ENCODE measurements at places on chromosomes 7 and 10.

GRCh38 chr7:71466448-71467145, 334.7 kb downstream of the GALNT17 start:
- DNase-seq: no peak

DNA sequence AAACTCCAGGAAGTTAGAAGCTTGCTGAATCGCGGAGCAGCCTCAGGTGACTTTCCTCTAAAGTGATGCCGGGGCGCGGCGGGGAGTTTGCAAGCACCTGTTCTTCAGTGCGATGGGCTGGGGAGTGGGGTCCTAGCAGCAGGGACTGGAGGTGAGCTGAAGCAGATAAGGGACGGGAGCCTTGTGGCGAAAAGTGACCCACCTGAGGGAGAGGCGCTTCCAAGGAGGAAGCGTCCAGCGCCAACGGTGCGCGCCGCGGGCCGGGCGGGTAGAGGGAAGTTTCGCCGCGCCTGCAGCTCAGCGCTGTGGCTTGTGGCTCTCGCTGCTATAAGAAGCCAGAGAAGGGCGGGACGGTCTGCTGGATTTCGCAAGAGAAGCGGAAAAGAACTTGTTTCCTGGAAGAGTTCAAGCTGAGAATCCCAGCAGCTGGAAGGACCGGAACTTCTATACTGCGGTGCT, at the start of gene STEAP4:
Gene STEAP4 (minus strand): TSS at position 305 of the 459 bp plus-strand sequence. CDS start 22,625 bp downstream, outside the sequence.
- peak; percentile 13 for DNase-seq

- no peak for DNase-seq
These were observed 1.8 kb downstream of the PRKCQ start for GRCh38 chr10:6578251-6578771.

DNA sequence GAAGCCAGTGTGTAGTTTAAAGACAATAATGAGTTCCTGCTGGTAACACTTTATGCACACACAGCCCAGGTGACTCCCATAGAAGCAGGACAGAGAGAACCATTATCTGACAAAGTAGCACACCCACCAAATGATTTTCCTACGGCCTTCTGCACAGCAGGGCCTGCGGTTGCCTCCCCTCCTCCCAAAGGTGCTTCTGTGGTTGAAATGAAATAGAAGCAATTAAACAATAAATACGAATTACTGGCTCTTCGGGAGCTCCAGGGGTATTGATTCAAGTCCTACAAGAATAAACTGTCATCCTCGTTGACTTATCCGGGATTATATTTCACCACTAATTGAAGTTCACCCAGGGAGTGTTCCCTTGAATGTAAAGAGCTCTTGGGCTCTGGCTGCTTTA, 172.1 kb downstream of the ACTR3B start:
- no peak for DNase-seq

DNA sequence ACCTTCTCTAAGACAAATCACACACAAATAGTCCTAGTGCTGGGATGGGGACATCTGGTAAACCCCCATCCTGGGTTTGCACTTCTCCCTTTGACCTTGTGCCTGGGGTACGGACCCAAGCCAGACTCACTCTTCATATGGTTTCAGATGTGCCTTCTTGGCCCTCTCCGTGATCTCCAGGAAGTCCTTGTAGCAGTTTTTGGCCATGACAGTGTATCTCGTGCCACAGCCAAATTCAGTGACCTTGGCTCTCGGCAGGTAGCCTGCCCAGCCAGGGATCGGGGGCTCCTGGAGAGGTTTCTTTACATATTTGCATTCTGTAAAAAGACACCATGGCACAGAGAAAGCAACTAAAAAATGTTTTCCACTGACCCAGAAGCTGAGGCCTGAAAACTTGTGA, 43.9 kb downstream of the PNLIPRP2 start:
- DNase-seq: no peak

DNA sequence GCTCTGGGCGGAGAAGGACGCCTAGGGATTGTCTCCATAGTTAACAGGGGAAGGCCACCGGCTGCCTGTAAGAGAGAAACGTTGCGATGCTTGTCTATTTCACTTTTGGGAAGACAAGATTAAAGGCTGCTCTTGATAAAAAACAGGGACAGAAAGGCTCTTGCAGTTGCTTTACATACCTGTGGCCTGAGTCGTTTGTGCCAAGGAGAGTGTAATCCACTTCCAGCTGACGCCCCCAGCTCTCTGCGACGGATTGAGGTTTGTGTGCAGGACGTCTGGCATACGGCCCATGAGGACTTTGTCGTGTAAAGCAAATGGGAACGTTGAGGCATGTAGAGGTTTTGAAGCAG, 1.1 kb downstream of the MAP3K8 start:
- no peak for DNase-seq

DNA sequence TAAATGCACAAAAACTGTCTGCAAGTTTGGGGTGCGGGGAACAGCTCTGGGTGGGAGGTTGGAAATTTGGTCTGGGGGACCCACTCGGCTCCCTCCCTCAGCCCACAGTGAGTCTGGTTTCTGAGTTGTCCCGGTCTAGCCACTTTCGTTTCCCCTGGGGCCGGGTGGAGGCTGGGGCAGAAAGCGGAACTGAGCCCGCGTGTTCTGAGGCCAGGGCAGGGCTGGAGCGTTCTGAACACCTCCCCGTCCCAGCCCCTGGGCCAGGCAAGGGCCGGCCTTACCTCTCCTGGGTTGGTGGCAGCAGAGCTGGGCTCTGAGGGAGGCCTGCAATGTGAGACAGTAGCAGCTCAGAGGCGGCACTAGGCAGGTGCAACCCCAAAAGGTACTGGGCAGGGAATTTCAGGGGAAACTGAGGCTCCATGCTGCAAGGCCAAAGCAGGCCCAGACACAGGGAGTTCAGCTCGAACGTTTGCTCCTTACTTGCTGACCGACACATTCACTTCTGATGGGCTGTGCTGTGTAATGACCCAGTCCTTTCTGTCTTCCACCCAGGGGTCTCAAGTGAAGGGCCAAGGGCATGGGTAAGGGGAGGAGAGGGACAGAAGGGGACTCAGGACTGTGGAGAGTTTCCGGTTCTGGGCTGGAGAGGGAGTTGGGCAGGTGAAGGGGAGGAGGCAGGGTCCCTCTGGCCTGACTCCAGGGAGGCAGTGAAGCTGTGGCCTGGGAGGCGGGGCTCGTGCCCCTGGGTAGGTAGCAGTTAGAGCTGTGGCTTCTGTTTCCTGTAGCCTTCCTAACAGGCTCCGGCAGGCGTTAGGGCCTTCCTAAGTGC, 3.0 kb downstream of the IRF5 start:
- no peak for DNase-seq

- DNase-seq: no peak
These were observed 43.0 kb upstream of the CDK1 start for GRCh38 chr10:60735244-60735643.

- no peak for DNase-seq
These were observed 123.1 kb upstream of the INHBA start for GRCh38 chr7:41825927-41826480.

- no peak for DNase-seq
These were observed 31.8 kb downstream of the AP3M1 start for GRCh38 chr10:74118804-74119203.

DNA sequence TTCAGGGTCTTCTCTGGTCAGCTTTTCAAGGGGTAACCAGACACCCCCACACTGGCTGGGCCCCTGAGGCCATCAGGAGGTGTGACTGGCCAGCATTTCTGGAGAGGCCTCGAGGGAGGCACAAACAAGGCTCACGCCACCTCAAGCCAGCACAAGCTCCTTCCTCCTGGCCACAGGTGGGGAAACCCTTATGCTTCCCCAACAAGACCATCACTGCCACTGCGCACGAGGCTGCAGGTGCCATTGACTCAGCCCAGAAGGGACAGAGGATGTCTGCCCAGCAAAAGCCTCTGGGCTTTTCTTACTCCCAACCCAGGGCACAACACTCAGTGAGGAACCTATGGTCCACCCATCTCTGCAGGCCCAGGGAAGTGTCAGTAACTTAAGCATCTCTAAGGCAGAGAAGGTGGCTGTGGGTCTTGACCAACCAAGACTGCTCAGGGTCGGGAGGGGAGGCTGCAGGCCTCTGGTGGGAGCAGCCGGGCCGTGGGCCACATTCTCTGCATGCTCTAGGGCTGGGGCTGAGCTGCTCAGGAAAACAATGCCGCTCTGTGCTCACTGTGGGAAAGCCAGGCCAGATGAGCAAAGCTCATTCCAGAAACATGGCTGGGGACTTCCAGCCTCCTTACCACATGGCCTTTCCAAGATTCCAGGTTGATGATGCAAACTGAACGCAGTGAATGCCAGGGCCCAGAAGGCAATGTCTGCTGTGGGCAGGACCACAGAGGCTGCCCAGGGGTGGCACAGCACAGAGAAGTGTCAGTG, 24.2 kb upstream of the RASSF4 start:
- DNase-seq: peak; percentile 48
